Midbrain (tissue), 1 donor: ENCODE measurements at places on chromosomes 1 and 21.
A peak's percentile ranks its signal among the peaks of the same experiment; 100 is the strongest.

DNA sequence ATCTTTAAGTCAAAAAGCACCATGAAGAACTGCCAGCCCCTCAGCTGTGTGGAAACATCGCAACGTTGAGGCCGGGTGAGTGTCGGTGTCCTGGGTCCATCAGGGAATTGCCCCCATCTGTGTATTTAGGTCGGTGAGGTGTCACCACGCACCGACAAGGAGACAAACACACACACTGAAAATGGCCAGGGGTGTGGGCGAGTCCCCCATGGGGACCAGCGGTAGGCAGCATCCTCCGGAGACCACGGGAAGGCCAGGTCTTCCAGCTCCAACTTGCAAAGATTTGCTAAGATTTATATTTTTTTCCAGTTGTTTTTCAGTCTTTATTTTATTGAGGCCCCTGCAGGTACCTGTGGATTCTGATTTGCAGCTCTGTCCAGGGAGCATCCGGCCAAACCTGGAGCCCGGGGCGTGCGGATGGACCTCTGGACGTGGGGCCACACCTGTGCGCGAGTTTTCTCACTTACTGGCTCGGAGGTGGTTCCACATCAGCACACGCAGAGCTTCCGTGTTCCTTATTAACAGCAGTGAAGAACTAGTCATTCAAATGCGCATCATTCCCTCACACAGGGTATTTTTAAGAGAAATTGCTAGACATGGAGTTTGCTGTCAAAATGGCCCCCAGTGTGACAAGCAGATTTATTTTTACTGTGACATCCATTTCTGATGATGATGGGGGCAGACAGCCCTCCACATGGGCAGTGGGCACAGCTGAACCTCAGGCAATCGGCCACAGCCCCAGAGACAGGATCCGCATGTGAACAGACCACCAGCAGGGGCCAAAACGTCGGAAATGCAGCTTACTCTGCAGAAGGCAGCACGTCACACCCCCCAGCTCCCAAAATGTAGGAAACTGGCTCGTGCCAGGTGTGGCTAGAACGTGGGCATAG lies 17.2 kb upstream of the SLC19A1 start:
- no peak for DNase-seq

GRCh38 chr1:25554886-25555752 lies 11.7 kb downstream of the LDLRAP1 start:
- no peak for DNase-seq

DNA sequence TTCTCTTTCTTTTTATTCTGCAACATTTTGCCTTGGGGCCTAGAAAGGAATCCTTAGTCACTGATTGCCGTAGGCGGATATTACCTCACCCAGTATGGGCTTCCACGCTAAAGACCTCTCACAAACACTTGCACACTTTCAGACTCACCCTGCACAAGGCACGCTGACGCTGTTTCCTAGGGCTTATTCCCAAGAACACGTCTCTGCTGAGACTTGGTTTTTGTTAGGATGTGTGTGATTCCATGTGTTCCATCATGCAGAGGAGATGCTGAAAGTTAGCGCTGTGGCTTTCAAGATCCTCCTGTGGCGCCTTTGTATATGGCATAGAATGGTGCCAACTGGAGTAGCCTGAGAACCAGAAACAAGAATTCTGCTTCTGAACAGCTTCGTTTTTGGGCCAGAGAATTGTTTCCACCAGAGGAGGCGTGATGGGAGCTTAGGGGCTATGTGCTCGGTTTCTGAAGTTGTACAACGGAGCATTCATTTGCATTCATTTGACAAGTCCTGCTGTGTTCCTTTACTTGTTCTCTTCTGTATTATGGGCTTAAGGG lies 297.0 kb downstream of the DISC1 start:
- no peak for DNase-seq

- no peak for DNase-seq
Measured at GRCh38 chr1:159743651-159744410, 29.4 kb upstream of the CRP start.

GRCh38 chr1:202009326-202010179 lies 834 bp upstream of the ELF3 start:
- DNase-seq = peak; percentile 84

- no peak for DNase-seq
Measured at GRCh38 chr1:225974454-225974853, 24.7 kb downstream of the SDE2 start.

- peak; percentile 9 for DNase-seq
Measured at GRCh38 chr21:18951271-18952038, 547.9 kb upstream of the TMPRSS15 start.

GRCh38 chr1:67814121-67814772 lies 19.0 kb downstream of the GNG12 start:
- peak; percentile 13 for DNase-seq

DNA sequence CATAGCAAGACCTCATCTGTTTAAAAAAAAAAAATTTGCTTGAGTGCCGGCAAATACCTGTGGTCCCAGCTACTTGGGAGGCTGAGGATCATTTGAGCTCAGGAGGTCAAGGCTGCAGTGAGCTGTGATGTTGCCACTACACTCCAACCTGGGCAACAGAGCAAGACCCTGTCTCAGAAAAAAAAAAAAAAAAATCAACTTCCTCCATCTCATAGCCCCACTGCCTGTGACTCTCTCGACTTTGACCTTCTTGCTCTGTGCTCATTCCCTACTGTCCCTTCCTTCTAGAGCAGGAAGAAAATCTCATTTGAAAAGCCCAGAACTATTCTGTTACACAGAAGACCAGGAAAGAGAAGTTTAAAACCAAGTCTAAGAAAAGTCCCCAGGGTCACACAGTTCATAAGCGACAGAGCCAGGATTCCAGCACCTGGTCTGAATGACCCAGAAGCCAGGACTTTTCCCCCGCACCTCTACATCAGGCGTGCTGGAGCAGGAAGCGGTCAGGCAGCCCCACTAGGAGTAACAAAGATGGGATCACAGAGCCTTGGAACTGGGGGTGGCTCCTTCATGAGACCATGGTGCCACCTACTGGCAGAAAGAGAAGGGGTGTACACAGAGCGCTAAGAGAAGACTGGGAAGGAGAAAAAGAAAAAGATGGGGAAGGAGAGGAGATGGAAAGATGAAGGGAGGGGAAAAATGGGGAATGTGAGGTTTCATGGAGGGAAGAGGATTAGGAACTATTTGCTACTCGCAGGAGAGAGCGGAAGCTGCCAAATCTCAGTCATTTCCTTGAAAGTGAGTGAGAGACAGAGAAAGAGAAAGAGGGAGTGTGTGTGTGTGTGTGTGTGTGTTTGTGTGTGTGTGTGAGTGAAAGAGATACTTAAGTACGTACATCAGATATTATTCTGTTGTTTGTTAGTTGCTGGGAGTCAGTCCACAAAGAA lies 3.1 kb upstream of the P3R3URF start:
- peak; percentile 88 for DNase-seq

DNA sequence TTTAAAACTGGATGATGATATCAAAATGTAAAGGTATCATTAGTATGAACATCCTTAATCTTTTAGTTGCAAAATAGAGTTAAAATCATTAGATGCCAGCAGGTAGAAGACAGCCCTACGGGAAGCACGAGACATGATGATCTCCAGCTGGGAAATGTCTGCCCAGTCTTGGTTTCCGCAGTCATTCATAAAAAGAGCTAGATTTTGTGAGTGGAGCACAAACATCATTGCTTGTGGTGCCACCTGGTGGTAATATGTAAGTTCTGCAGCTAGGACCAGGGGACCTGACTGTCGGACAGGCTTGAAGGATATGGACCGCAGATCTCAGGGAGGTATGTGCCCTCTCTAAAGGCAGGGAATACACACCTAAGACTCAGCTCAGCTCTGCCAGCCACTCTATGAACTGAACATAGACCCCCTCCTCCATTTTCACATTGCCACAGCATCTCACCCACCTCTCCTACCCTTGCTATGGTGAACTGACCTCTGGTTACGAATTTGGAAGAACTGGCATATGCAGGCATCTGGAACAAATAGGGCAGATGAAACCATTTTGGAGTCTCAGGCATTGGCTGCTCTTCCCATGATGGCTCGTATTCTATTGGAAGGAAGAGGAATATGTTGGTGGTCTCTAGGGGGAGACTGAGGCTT lies 9.2 kb downstream of the FCMR start:
- DNase-seq = peak; percentile 74

DNA sequence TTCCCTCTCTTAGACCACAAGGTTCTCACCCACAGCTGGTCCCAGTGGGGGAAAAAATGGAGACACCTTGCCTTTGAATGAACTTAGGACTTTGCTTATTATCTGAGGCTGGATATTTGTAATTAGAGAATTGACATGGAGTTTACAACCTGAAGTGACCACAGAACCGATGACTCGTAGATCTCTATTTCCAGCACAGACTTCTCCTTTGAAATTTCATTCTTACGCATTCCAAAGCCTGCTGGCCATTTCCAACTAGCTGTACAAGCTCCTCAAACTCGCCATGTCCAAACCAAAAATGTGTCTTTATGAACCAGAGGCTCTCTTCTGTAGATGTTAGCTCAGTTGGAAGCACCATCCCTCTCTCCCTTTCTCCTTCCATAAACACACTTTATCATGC lies 12.0 kb downstream of the RAB7B start:
- no peak for DNase-seq

- DNase-seq = no peak
Measured at GRCh38 chr1:59686574-59686973, 128.2 kb upstream of the HOOK1 start.

- DNase-seq = no peak
Measured at GRCh38 chr21:15301736-15302135, 236.9 kb upstream of the NRIP1 start.

DNA sequence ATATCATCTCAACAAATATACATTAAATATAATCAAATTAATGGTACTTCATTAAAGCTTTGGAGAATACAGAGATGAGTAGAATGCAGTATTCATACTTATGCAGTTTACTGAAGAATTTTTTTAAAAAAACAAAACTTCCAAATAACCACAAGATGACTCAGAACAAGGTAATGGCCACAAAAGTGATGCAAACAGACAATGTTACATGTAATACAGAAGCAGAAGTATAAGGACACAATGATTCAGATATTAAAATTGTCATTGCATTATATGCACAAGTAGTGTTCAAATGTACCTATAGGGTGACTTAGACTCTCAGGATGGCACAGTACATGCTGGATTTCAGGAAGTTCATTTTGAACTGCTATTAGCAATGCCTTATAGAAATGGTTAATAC lies 227.2 kb upstream of the ST6GALNAC5 start:
- DNase-seq = no peak

GRCh38 chr1:231334079-231334666 lies 3.5 kb downstream of the EXOC8 start:
- no peak for DNase-seq

DNA sequence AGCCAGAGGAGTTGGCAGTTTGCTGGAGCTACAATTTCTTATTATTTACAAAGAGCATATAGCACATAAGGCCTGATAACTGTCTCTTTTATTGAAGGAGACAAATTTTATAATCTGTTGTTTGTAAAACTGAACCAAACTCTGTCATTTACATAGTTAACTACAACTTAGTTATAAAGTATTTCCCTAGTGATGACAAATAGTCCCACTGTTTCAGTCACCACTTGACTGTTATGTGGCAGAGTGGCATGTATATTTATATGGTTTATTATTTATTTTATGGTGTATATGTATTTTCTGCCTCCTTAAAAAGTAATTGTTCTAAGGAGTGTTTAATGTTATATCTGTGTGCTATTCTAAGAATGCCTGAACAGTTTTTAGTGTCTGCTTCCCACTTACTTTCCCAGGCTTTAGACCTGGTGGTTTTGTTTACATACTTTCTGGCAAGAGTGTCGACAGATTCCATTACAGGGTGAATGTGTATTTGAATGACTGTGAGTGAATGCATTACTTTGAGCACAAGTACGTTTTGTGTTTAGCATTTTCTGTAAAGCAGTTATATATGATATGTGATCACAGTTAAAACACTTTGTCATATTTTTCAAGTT lies 10.0 kb downstream of the TSEN15 start:
- DNase-seq = no peak

GRCh38 chr1:120133228-120133927 lies 42.9 kb downstream of the SEC22B start:
- DNase-seq = no peak

DNA sequence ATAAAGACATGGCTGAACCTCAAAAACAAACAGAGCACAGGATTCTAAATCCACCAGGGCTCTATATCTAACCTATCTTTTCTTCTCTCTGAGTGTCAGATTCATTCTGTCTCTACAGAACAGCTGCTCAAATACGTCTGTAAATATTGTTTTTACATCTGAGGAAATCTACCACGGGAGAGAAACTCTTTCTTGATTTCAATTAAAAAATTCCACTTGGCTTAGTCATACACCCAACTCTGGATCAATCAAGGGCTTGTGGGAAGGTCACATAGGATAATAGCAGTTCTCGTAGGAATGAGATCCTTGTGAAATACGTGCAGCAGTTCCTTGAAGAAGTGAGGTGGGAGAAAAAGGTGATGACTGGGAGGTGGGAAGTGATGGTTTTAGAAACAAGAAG lies 1355.7 kb upstream of the ADGRL2 start:
- DNase-seq = no peak

- no peak for DNase-seq
Measured at GRCh38 chr1:226572325-226572726, 23.8 kb downstream of the STUM start.

DNA sequence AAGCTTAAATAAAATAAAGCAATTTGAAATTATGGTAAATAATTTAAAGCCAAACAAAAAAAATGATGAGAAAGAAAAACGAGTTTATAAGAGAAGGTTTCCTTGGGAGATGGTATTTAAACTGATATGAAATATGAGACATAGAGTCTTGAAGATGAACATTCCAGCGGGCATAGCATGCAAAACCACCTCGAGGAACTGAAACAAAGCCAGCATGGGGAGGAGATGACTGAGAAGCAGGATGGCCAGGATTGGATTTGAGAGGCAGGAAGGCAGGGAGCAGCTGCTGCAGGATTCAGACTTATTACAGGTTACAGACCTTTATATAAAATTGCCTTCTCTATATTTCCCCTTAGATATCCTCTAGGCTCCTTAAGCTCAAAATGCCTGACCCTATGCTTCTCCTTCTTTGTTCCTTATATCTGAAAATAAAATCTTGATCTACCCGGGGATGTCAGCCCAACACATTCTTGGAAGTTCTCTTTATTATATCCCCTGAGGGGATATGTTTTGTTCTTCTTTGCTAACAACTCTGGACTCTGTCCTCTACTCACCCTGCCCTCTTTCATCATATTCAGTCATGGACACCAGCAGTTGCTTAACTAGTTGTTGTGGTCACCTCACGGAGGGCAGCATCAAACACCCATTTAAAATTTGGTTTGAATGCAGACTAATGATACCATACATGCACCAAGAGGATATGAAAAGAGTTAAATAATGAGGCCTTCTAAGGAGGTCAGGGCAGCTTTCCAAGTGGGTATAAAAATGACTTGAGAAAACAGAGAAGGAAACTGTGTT lies 719.1 kb upstream of the B3GALT2 start:
- DNase-seq = no peak

GRCh38 chr1:9128166-9128519 lies 759 bp downstream of the GPR157 start:
- DNase-seq = no peak

GRCh38 chr21:37550618-37551330 lies 184.2 kb downstream of the DYRK1A start:
- DNase-seq = no peak
